ENCODE measurements at places on chromosomes 3 and 15. TPM values are rescaled to one million over a fixed set of nuclear protein-coding genes. Genes with fewer than 3 reads are reported as not detected.

The MESP2 gene
- 0.30 TPM for total RNA-seq

The TRAIP gene
- total RNA-seq: 11.2 TPM

The SLC28A1 gene
- not detected for total RNA-seq

The UCN2 gene
- 8.5 TPM for total RNA-seq

The CDCP1 gene
- 10.5 TPM for total RNA-seq

The NR1I2 gene
- not detected for total RNA-seq
